ENCODE measurements at places on chromosomes 1 and 21. TPM values are rescaled to one million over a fixed set of nuclear protein-coding genes. Genes with fewer than 3 reads are reported as not detected.

DNA sequence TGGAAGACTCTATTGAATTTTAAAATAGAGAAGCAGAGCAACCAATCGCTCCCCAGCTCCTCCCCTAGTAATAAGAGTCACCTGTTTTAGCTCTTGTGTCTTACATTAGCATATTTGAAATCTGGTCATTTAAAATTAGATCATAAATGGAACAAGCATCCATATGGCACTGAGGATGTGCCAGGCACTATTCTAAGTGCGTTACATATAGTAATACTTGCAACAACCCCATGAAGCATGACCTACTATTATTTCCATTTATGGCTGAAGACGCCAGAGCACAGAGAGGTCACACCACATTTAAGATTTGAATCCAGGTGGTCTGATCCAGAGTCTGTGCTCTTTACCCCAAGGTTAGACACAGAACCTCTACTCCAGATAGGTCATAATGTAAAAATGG is 82.0 kb upstream of the HIVEP3 start:
- DNase-seq, result no peak

- no peak for DNase-seq
Observed at GRCh38 chr1:17335821-17336710, 28.1 kb downstream of the PADI4 start.

GRCh38 chr1:65717815-65718454 is 74.8 kb upstream of the PDE4B start:
- DNase-seq, result no peak

DNA sequence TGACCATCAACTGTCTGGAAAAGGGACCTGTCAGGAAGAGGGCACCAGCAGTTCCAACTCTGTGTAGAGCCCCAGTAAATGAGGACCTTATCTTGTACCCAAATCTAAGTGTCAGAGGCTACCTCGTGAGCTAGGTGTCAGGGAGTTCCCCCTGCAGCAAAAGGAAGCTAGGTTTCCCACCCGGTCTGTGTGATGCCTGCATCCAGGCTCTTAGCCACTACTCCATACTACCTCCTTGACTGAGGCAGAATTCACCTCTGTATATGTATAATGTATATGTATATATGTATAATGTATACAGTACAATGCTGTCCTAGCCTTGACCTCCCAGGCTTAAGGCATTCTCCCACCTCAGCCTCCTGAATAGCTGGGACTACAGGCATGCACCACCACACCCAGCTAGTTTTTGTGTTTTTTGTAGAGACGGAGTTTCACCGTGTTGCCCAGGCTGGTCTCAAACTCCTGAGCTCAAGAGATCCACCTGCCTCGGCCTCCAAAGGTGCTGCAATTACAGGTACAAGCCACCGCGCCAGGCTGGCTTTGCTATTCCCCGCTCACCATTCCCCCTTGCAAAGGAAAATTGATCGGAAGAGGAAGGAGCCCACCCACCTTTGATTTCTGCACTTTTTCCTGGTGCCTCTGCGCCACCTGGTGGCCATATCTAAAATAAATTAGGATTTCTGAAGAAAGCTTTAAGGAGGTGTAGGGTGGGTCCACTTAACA is 15.7 kb upstream of the LUZP1 start:
- DNase-seq, result no peak

GRCh38 chr1:68363339-68363738 is 86.4 kb downstream of the RPE65 start:
- DNase-seq, result no peak

The RGS8 gene
- 0.03 TPM for polyA plus RNA-seq
